NCI-H510A treated with DMSO at 0.1 percent for 48 hours (cell line): ENCODE measurements at places on chromosomes 11 and 22.

DNA sequence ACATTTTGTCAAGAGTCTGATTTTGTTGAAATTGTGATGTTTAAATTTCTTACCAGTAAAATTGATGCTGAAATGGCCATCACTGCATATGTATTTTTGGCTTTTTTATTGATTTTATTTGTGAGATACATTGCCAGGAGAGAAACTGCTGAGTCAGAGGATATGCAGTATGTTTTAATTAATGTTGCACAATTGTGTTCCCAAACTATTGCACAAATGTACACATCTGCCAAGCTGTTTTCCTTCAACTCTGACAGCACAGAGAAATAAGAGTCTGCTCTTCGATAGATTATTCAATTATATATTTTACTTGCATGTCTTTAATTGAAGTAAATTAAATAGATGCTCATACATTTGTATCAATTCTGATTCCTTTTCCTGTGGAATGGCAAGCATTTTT lies 640.2 kb upstream of the LUZP2 start:
- DNase-seq, result no peak

- DNase-seq, result no peak
Measured at GRCh38 chr11:62201376-62201775, 7.1 kb upstream of the SCGB2A1 start.

DNA sequence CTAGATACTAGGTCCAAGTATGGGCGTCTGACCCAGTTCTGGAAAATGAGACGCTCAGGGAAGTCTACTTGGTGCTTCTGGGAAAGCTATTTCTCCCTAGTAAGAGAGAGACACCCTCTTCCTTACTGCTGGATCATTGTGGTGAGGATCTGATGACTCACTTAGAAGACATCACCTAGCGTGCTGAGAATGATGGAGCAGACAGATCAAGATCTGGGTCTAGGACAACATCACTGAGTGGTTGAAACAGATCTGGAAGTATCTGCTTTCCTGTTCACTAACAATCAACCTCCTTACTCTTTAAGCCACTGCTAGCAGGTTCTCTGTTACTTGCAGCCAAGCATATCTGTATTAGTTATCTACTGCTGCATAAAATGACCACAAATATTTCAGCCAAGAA lies 38.3 kb upstream of the HMGXB4 start:
- no peak for DNase-seq

DNA sequence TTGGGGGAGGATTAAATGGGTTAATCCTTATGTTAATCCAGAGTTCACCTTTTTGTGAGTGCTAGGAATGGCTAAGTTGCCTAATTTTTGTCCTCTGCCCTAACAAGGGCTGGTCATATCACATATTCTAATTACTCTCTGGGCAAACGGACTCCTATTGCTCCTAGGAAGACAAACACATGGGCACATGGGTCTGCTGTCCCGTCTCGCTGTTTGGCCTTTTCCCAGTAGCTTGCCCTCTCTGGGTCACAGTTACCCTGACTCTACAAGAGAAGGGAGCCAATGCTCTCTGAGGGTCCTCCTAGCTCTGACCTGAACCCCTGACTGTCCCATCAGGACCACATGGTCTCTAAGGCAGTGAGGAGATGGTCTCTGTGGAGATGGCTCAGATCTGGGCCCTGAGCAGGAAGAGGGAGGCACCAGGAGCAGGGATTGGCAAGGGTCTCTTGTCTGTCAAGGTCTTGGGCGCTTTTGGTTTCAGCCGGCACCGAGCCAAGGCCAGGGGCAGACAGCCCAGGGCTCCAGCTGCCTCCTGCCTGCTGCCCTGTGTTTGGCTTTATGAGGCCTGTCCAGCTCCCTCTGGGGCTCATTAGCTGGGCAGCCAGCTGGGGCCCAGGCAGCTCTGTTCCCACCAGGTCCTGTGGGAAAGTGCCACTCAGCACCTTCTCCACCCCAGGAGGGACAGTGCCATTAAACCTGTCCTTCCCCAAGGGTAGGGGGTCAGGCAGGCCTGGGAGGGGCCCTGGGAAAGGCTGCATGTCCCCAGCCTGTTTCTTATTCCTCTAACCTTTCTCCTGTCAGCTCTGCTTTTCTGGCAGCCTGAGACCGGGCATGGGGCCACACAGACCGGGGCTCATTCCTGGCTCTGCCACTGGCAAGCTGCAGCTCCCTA lies 559.9 kb downstream of the MN1 start:
- no peak for DNase-seq

DNA sequence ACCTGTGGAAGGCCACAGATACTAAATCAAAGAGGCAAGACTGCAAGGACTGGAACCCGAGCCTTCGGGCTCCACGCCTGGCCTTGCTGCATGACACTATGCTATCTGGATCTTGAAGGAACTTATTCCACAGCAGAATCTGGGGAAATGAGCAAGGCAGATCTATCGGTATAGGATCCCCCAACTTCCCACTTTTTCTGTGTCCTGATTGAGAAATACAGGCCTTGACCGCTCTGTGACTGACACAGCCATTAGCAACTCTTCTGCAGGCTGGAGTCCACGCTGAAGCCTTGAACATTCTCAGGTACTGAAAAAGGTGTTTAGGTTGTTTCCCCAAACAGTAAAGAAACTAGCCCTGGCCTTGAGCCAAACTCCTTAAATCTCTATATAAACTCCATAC lies 241.2 kb upstream of the NARS2 start:
- no peak for DNase-seq

GRCh38 chr11:112983887-112984286 lies 22.7 kb downstream of the NCAM1 start:
- peak; percentile 84 for DNase-seq

GRCh38 chr11:132844956-132845696 lies 687.2 kb downstream of the OPCML start:
- DNase-seq, result peak; percentile 49

- DNase-seq, result no peak
Measured at GRCh38 chr11:23569547-23569946, 709.3 kb upstream of the CCDC179 start.

DNA sequence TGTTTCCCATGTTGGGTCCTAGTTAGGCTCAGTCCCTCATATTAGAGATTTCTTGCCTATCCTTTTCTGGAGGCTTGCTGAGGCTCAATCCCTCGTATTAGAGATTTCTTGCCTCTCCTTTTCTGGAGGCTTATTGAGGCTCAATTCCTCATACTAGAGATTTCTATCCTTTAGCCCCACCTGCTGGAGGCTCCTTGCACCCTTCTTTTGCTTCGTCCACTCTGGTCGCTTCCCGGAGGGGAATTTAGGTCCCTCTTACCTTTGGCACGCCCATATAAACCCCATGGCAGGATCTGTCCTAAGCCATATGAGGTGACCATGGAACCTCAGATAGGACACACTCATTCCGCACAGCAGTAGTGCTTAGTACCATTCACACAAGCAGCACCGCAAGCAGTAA lies 15.9 kb downstream of the CYP2D6 start:
- DNase-seq, result no peak

GRCh38 chr11:75480185-75481175 lies 45.3 kb downstream of the GDPD5 start:
- no peak for DNase-seq

DNA sequence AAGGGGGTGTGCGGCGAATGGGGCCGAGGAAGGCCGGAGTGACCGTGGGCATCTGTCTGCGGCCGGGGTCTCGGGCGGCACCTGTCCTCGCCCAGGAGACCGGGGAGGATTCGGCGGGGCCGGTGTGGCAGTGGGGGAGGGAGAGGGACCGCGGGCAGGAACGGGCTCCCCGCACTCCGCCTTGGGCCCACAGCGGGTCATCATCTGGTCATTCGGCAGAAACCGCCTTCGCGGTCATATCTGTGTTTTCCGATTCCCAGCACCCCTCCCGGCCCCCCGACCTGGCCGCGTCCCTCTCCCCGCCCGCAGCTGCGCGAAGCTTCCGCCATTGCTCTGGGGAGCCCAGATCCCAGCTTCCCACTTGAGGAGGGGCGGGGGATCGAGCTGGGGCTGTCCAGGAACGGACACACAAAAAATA lies 824 bp upstream of the CBX6 start:
- DNase-seq, result peak; percentile 52

DNA sequence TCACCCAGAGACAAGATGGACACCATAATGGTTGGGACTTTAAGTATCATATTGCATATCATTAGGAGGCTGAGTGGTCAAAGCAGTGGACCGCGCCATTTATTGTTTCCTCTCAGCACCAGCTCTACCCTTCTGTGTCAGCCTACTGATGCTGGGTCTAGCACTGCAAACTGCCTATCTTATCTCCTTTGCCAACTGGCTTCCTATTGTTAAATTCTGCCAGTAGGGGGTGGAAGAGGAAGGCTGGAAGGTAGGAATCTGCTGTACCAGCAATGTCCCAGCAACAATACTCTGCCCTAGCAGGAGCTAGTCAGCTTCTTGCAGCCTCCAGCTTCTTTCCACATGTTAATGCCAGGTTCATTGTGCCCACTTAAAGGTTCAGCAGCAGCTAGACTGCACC lies 367.1 kb upstream of the PDGFD start:
- DNase-seq, result no peak

DNA sequence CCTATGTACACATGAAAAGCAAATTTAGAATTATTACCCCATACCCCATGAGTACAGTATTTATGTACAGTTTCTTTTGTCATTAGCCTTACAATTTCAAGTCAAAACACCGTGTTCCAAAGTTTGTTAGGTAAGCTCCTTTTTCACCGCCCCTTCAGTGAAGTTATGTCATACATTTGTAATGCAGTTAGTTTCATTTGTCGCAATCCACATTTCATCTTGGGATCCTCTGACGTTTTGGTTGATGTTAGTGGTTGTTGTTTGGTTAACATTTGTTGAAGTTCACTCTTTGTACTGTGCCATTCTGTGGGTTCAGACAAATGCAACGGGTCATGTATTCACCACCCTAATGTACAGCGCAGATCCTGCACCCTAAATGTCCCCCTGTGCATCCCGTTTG lies 45.2 kb downstream of the ARHGEF12 start:
- no peak for DNase-seq

DNA sequence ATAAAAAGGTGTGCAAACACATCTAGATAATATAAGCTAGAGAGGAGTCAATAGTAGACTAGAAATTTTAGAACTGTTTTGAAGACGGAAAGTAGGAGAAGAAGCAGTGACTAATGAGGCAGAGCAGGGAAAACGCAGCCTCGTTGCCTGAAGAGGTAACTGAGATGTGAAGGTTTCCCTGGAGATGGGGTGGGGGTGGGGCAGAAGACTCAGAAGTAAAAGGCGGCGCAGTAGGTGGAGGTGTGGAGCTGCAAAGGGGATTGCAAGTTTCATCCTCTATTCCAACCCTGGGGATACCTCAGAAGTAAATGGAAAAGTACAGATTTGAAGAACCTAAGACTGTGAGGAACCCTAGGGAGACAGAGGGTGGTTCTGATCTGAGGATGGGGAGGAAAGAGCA lies 109.5 kb downstream of the TMPRSS5 start:
- DNase-seq, result no peak

DNA sequence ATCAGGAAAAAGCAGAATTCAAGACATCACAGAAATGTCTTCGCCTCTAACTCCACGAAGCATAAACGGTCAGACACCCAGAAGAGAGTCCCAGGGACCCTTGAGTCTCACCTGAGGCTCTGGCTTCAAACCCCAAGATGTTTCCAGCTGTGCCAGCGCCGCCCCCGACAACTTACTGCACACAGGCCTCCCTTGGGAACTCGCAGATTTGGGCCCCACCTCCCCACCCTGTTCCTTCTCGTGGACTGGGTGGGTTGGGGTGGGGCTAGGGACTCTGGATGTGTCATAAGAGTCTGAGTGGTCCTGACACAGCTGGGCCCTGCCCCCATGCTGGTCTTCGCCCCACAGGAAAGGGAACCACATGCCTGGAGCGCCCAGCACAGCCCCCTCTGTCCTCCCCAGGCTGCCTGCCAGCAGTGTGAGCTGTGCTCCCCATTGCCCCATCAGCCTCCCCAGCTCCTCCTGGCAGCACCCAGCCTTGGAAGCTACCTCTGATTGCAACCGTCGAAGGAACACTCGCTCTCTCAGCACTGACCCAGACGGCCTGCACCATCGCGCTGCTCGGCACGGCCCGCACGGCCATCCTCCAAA lies 147.5 kb downstream of the CRYBB2 start:
- no peak for DNase-seq

DNA sequence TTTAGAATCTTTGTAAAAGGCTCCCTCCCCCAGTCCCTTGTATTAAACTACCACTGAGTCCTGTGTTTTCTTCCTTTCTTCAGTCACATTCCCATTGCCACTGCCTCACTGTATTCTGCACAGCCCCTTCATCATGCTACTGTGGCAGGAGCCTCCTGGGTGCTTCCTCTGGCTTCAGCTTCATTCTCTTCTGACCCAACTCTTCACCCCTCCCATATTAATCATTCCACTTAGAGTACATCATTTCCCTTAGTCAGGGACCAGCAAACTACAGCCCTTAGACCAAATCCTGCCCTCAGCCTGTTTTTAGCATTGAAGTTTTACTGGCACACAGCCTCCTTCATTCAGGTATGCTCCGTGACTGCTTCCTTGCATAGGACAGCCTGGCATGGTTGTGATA lies 127.7 kb upstream of the MTNR1B start:
- DNase-seq, result peak; percentile 81

DNA sequence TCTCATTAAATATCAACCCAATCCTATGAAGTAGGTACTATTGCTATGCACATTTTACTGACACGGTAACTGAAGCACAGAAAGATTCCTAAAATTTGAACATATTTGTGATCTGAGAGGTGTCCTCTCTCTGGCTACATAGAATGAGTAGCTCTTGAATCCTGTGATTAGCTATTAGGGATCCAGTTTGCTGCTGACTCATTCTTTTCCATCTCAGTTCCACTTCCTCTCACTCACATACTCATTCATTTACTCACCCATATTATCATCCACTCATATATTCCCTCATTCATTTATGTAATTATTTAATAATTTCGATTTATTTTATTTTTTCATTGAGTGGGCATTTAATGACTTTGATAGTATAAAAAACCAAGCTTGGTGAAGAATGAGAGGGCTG lies 42.7 kb downstream of the OR5B17 start:
- no peak for DNase-seq

- no peak for DNase-seq
Measured at GRCh38 chr11:131305005-131305404, 65.4 kb upstream of the NTM start.

DNA sequence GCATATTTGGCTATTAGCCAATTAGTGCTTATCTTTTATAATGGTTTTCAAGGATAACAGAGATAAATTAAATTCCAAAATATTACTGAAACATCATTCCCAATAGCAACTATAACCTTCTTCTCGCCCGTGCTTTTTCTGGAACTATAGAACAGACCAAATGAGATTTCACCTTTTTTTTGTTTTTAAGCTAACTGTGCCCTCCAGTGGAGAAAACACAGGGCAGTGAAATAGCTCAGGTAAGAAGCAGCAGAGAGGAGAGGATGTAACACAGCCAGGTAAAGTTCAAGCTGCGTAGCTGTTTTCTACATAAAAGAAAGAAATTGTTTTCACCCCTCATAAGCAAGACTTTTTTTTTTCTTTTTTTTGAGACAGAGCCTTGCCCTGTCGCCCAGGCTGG lies 28.2 kb downstream of the HSD17B12 start:
- no peak for DNase-seq

DNA sequence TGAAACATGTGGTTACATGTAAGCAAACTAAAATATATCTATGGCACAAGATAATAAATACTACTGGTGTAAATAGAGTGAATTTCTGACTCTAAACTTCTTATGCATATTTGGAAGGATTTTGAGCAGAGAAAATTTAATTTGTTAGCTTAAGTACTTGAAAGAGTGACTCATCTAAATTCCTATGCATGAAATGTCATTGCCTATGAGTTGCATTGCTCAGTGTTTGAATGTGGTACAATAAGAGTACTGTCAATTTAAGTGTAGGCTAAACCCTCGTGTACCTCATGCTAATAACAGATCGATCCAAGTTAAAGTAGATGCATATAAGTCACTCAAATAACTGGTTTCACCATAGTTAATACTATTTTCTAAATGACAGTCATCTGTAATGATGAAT lies 5.3 kb upstream of the CARD18 start:
- DNase-seq, result no peak
